ENCODE measurements at places on chromosomes 12 and 14. TPM values are rescaled to one million over a fixed set of nuclear protein-coding genes. Genes with fewer than 3 reads are reported as not detected.

Gene EPYC
- total RNA-seq: not detected

Gene LHX5
- not detected for total RNA-seq

Gene BBOF1
- total RNA-seq: 0.53 TPM

Gene SMCO2
- total RNA-seq: not detected

Gene SLC2A14
- not detected for total RNA-seq

Gene EML5
- total RNA-seq: 3.3 TPM

Gene FAM177A1
- total RNA-seq: 60.8 TPM

Gene ASCL1
- not detected for total RNA-seq

Gene EFS
- 4.4 TPM for total RNA-seq

Gene PPP1R36
- 1.9 TPM for total RNA-seq

Gene RAPGEF3
- total RNA-seq: 4.9 TPM

Gene ADCY6
- total RNA-seq: 71.3 TPM

Gene NYNRIN
- total RNA-seq: 12.4 TPM

Gene FOXG1
- not detected for total RNA-seq

Gene TPPP2
- not detected for total RNA-seq

Gene HPD
- not detected for total RNA-seq

Gene HCAR1
- not detected for total RNA-seq

Gene LRRIQ1
- not detected for total RNA-seq

Gene HVCN1
- 5.2 TPM for total RNA-seq

Measured in Peyer's patch (tissue), 4 donors.